ENCODE measurements at places on chromosomes 12 and 14.

DNA sequence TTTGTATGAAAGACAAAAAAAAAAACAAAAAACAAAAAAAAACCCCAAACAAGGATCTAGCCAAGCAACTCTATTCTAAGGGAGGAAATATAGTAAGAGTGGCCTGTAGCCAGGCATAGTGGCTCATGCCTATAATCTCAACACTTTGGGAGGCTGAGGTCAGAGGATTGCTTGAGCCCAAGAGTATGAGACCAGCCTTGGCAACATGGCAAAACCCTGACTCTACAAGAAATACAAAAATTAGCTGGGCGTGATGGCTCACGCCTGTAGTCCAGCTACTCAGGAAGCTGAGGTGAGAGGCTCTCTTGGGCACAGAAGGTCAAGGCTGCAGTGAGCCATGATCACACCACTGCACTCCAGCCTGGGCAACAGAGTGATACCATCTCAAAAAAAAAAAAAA is 47.9 kb downstream of the TMEM117 start:
- no peaks in the 10 kb centered on the region for H3K36me3 ChIP-seq
- no peak overlapping the region for H3K4me3 ChIP-seq
- no peaks in the 10 kb centered on the region for H3K27me3 ChIP-seq
- no peak overlapping the region for H3K27ac ChIP-seq
- no peak for DNase-seq

DNA sequence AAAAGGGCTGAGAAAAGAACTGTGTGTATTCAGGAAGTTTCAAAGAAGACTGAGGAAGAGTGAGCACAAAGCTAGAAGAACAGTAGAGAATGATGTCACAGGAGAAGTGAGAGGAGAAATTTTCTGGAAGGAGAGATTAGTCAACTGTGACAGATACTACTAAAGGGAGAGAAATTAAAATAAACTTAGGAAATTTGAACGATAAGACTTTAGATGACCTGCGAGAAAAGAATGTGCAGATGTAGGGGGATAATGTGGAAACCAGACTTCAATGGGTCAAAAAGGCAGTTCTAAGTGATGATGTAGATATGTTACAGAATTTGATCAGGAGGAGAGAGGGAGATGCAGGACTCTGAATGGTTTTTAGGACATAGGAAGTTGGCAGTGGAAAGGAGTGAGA is 287.4 kb downstream of the SYT1 start:
- H3K27ac ChIP-seq: no peak overlapping the region
- no peaks in the 10 kb centered on the region for H3K4me1 ChIP-seq
- no peak overlapping the region for H3K4me3 ChIP-seq

DNA sequence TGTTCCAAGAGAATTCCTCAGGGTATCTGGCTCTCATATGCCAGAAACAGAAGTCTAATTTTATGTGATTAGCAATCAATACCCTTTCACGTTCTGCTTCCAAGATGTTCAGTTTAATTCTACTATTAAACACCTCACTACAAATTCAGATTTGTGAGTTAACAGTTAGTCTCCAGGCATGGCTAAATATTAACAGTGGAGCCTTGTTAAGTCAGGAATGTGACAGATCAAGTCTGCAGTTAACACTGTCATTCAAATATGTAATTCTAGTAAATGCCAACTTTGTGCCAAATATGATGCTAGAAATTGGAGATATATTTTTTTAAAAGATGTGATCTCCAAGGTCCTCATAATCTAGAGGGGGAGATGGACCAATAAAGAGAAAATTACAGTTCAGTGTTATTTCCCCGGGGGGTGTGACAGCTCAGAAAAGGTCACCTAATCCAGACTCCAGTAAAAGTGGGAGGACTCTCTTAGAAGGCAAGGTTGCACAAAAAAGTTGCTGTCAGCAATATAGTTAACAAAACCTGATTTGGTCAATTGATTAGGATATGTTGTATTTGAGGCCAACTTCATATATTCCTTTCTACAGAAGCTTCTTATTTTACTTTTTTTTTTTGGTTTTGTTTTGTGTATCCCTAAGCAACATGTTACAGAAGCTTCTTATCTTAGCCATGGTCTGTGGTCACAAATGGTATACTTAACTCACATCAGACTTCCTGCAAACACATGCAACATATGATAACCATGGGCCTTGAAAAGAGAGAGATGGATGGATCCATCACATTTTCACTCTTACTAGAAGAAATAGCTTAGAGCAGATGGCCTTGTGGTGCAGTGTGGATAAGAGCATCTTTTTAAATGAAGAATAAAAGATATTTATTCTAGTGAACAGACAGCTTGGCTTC is 18.4 kb upstream of the RNU6-7 start:
- no peak overlapping the region for H3K27ac ChIP-seq
- no peak for DNase-seq
- H3K36me3 ChIP-seq: no peaks in the 10 kb centered on the region
- H3K27me3 ChIP-seq: no peaks in the 10 kb centered on the region
- H3K4me3 ChIP-seq: no peak overlapping the region

GRCh38 chr12:15532364-15532977 is 210.2 kb downstream of the PTPRO start:
- no peaks in the 10 kb centered on the region for H3K36me3 ChIP-seq
- H3K27ac ChIP-seq: no peak overlapping the region
- no peak overlapping the region for H3K4me3 ChIP-seq
- no peaks in the 10 kb centered on the region for H3K4me1 ChIP-seq
- DNase-seq: no peak
- H3K27me3 ChIP-seq: no peaks in the 10 kb centered on the region

DNA sequence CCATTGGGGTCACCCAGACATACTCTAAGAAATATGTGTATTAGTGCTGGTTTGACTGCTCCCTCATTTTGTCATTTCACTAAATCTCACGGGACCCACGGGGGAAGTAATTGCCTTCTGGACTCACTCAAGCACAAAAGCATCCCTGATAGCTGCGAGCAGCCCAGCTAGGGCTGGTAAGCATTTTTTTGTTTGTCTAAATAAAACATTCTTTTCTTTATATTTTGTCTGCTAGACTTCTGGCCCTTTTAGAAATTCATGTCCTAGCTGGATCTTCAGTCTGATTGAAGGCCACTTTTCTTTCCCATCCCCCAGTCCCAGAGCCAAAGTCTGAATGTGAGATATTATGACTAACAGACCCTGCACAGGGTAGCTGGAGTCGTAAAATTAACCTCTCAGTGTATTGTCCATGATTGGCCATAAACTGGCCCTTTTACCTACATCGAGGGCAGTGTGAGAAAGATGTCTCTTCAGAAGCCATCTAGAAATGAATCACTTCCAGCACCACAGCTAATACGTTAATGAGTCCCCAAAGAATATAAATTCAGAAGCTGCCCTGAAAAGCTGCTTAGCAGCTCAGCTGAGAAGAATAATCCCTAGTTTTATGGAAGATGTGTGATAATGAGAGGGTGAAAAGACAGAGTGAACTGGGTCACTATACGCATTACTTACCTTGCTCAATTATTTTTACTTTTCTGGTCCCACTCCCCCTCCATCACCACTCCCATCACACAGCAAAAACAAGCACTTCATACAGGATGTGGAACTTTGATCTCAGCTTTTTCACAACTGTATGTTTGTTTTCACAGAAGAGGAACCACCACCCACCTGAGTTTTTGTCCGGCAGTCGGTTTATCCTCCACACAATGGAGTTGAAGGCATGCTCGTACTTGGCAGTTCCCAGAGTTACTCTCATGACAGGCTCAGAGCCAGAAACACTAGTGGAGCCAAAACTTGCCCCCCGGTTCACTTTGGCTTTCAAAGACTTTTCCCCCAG is 55.6 kb upstream of the GTF2A1 start:
- no peak overlapping the region for H3K4me3 ChIP-seq
- H3K4me1 ChIP-seq: peaks cover 6% of the 10 kb centered on the region
- no peaks in the 10 kb centered on the region for H3K27me3 ChIP-seq
- H3K36me3 ChIP-seq: no peaks in the 10 kb centered on the region
- no peak for DNase-seq
- H3K27ac ChIP-seq: peak overlapping the region; percentile 33

- H3K27ac ChIP-seq: no peak overlapping the region
- H3K4me1 ChIP-seq: no peaks in the 10 kb centered on the region
- H3K36me3 ChIP-seq: no peaks in the 10 kb centered on the region
- no peak for DNase-seq
- no peaks in the 10 kb centered on the region for H3K27me3 ChIP-seq
Measured at GRCh38 chr12:102110782-102111181, 9.1 kb downstream of the NUP37 start.

DNA sequence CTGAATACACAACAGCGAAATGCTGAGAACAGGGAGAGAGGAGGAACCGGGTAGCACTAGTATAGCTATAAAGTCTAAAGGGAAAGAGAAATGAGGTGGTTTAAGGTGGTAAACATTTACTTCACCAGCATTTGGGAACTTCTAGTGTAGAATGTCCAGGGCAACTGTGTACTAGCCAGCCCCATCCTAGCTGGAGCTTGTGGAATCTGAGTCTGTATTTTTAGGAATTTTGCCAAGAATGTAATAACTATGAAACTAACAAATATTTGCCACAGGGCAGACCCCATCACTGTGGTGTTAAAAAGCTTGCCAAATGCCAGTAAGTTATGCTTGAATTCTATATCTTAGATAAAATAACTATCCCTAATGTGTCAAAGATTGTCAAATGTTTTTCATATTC is 398.9 kb upstream of the MIS18BP1 start:
- H3K36me3 ChIP-seq: no peaks in the 10 kb centered on the region
- no peak overlapping the region for H3K27ac ChIP-seq
- no peaks in the 10 kb centered on the region for H3K27me3 ChIP-seq
- DNase-seq: no peak
- no peaks in the 10 kb centered on the region for H3K4me1 ChIP-seq
- no peak overlapping the region for H3K4me3 ChIP-seq

DNA sequence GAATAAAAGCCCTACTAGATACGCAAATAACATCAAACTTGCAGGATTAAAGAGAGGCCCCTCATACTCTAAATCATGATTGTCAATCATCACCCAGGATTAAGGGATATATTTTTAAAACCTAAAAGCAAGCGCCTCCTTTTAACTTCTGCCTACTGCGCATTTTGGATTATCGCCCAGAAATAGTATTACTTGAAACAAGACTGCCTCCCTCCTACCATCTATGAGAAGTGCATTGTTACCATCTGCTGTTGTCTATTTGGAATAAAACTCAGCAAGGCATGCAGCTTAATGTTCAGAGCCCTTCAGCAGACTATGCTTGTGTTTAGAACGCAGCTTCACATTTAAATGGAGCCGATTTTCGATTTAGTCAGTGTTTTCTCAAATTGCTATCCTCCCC is 79.6 kb downstream of the EXOC5 start:
- peaks cover 6% of the 10 kb centered on the region for H3K4me1 ChIP-seq
- H3K4me3 ChIP-seq: no peak overlapping the region
- no peaks in the 10 kb centered on the region for H3K27me3 ChIP-seq
- DNase-seq: peak; percentile 25
- H3K36me3 ChIP-seq: no peaks in the 10 kb centered on the region

DNA sequence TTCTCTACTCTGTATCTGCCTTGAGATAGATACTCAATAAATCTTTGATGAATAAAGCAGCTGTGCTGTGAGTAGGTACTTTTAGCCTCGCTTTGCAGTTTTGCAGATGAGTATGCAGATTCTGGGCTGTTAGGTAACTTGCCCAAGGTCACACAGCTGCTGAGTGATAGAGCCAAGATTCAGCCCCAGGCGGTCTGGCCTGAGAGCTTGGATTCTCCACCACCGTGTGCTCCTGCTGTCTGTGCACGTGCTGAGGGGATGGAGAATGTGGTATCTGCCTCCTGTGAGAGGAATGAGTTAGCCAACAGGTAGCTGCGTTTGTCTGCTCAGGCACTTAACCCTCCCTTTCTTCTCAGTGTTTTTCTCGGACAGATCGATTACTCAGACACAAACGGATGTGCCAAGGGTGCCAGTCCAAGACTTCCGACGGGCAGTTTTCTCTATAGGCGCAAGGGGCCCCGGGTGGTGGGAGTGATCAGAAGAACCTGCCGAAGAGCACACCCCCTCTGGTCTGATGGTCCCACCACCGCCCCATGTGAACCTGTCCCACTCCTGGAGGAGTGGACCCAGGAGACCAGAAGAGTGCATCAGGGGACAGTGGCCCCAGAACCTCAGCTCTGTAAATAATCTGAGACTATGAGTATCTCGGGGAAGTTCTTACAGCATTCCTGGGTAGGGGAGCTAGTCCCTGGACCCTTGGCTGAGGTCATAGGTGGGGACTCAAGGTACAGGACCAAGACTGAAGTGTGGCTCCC is 6.6 kb upstream of the CSAD start:
- no peaks in the 10 kb centered on the region for H3K36me3 ChIP-seq
- no peak overlapping the region for H3K27ac ChIP-seq
- no peaks in the 10 kb centered on the region for H3K27me3 ChIP-seq
- no peak for DNase-seq
- H3K4me3 ChIP-seq: no peak overlapping the region
- peaks cover 16% of the 10 kb centered on the region for H3K4me1 ChIP-seq

GRCh38 chr14:50631408-50631821 is 36.7 kb downstream of the SAV1 start:
- H3K27ac ChIP-seq: no peak overlapping the region
- no peaks in the 10 kb centered on the region for H3K36me3 ChIP-seq
- no peak for DNase-seq

GRCh38 chr14:49865431-49865859 is 12.9 kb upstream of the NEMF start:
- no peak overlapping the region for H3K4me3 ChIP-seq
- no peak overlapping the region for H3K27ac ChIP-seq
- no peaks in the 10 kb centered on the region for H3K27me3 ChIP-seq
- peaks cover 17% of the 10 kb centered on the region for H3K4me1 ChIP-seq
- H3K36me3 ChIP-seq: no peaks in the 10 kb centered on the region
- peak; percentile 87 for DNase-seq

GRCh38 chr12:120698665-120699064 is 11.6 kb upstream of the UNC119B start:
- DNase-seq: no peak
- H3K27ac ChIP-seq: peak overlapping the region; percentile 57
- H3K4me3 ChIP-seq: no peak overlapping the region
- H3K4me1 ChIP-seq: peaks cover 24% of the 10 kb centered on the region

DNA sequence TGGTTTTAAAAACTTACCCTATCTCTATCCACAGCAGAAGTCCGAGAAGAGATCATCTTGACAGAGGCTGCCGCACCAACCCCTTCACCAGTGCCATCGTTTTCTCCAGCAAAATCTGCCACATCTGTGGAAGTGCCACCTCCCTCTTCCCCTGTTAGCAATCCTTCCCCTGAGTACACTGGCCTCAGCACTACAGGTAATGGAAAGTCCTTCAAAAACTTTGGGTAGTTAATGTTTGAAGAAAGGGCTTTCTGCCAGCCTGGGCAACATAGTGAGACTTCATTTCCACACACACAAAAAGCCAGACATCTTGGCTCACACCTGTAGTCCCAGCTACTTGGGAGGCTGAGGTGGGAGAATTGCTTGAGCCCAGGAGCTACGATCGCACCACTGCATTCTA is 41.6 kb upstream of the RIC8B start:
- no peak for DNase-seq
- no peak overlapping the region for H3K27ac ChIP-seq
- H3K36me3 ChIP-seq: no peaks in the 10 kb centered on the region
- no peak overlapping the region for H3K4me3 ChIP-seq
- no peaks in the 10 kb centered on the region for H3K27me3 ChIP-seq

GRCh38 chr14:103343905-103344797 is 10.1 kb downstream of the EIF5 start:
- H3K36me3 ChIP-seq: no peaks in the 10 kb centered on the region
- no peaks in the 10 kb centered on the region for H3K27me3 ChIP-seq
- H3K27ac ChIP-seq: no peak overlapping the region
- no peak overlapping the region for H3K4me3 ChIP-seq

GRCh38 chr14:72812292-72812851 is 81.5 kb downstream of the DPF3 start:
- H3K27me3 ChIP-seq: no peaks in the 10 kb centered on the region
- H3K27ac ChIP-seq: no peak overlapping the region
- H3K4me3 ChIP-seq: no peak overlapping the region
- H3K36me3 ChIP-seq: no peaks in the 10 kb centered on the region
- H3K4me1 ChIP-seq: no peaks in the 10 kb centered on the region
- DNase-seq: no peak

- no peaks in the 10 kb centered on the region for H3K27me3 ChIP-seq
- peaks cover 15% of the 10 kb centered on the region for H3K4me1 ChIP-seq
- H3K4me3 ChIP-seq: no peak overlapping the region
- H3K36me3 ChIP-seq: no peaks in the 10 kb centered on the region
Measured at GRCh38 chr14:91397965-91398591, 19.5 kb downstream of the CCDC88C start.
